ENCODE measurements at places on chromosomes 13 and 19.
A peak's percentile ranks its signal among the peaks of the same experiment; 100 is the strongest.

DNA sequence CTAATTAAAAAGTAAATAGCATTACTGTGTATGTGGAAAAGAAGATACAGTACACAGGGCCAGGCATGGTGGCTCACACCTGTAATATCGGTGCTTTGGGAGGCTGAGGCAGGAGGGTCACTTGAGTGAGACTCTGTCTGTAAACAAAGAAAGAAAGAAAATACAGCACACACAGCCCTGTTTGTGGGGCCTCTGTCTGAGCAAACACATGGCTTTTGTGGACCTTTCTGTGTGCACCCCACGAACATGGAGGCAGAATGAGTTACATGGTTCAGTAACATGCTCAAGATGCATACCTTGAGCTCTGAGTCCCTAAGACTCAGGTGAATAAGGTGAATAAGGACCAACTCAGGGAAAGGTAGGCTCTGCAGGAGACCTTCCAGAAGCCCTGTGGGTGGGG lies 20.0 kb upstream of the AMER2 start:
- H3K27ac ChIP-seq: no peak overlapping the region
- no peak overlapping the region for H3K4me3 ChIP-seq
- DNase-seq: no peak
- H3K27me3 ChIP-seq: no peaks in the 10 kb centered on the region
- no peaks in the 10 kb centered on the region for H3K4me1 ChIP-seq
- no peaks in the 10 kb centered on the region for H3K36me3 ChIP-seq

DNA sequence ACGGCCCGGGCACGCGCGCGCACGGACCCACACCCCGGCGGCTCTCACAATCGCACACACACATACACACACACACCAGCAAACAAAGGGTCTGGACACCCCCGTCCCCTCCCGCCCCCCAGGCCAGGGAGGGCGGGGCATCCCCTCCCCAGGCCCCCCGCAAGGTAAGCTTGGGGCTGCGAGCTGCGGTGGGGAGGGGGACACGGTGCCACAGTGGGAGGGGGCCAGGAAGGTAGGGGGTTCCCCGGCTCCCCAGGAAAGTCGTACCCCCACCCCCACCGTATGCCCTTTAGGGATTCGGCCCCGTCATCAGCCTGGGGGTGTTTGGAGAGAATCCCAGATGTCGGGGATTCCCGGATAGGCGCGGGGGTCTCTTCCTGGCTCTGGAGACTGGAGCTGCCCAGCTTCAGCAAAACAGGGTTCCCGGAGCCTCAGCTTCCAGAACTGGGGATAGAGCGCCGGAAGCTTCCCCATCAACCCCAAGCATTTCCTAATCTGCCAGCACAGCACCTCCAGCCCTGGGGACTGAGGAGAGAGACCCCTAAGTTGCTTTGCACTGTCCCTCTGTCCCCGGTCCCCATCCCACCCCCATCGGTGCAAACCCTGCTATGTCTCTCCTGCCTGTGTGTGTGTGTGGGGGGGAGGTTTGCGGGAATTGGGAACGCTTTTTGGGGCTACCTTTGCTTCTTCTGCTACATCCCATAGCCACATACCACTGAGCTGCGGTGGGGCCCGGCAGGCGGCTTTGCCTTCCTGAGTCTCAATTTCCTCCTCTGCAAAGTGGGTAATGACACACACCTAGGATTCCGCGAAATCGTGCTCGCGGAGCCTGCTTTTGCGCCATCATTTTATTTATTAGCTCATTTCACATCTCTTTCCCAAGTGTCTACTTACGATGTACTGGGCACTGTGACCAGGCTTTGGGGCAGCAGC lies 1.8 kb upstream of the CDC37 start:
- no peaks in the 10 kb centered on the region for H3K36me3 ChIP-seq
- no peak for DNase-seq
- no peak overlapping the region for H3K27ac ChIP-seq
- H3K4me3 ChIP-seq: no peak overlapping the region
- H3K4me1 ChIP-seq: no peaks in the 10 kb centered on the region
- peaks cover 9% of the 10 kb centered on the region for H3K27me3 ChIP-seq

DNA sequence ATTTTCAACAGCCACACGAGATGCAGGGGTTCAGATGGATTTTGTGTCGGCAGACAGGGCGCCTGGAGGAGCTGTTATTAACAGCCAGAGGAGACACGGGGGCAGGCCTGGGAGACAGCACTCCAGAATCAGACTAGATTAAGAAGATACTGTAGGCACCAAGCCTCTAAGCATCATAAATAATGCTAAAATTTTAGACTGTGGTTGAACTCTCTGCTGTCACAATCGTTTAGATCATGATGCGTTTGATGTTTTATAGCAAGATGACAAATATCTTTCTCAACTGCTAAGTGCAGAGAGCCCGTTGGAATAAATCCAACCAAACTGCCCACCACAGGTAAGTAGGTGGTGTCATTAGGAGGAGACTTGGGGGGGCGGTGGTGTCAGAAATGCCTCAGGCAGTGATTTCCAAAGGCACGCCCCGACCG lies 63.9 kb downstream of the CEBPG start:
- no peaks in the 10 kb centered on the region for H3K27me3 ChIP-seq
- no peak overlapping the region for H3K27ac ChIP-seq
- H3K4me1 ChIP-seq: no peaks in the 10 kb centered on the region
- DNase-seq: no peak
- H3K36me3 ChIP-seq: no peaks in the 10 kb centered on the region
- H3K4me3 ChIP-seq: no peak overlapping the region

GRCh38 chr13:78596399-78596735 lies 7.0 kb downstream of the POU4F1 start:
- peaks cover 3% of the 10 kb centered on the region for H3K4me1 ChIP-seq
- H3K36me3 ChIP-seq: no peaks in the 10 kb centered on the region
- peak; percentile 63 for DNase-seq
- H3K4me3 ChIP-seq: no peak overlapping the region
- peaks cover 70% of the 10 kb centered on the region for H3K27me3 ChIP-seq

DNA sequence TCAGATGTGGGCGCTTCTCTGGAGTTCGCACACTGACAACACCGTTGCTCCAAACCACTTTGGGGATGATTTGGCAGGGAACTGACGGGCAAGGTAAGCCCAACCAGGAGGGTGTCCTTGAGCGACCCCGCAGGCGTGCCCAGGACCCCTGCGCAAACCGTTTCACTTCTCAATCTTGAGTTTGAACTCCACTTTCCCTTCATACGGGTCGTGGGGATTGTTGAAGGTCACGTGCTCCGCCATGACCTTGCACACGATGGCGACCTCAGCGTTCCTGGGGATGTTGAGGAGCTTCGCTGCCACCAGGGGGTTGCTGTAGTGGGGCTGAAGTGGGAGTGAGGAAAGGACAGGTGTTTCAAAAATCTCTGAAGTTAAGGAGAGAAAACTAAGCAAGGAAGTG lies 8.8 kb downstream of the ATP4B start:
- no peak overlapping the region for H3K27ac ChIP-seq
- peak; percentile 37 for DNase-seq

- H3K4me1 ChIP-seq: no peaks in the 10 kb centered on the region
- no peaks in the 10 kb centered on the region for H3K27me3 ChIP-seq
- no peak for DNase-seq
- no peaks in the 10 kb centered on the region for H3K36me3 ChIP-seq
- no peak overlapping the region for H3K27ac ChIP-seq
- H3K4me3 ChIP-seq: no peak overlapping the region
These were observed 12.1 kb downstream of the PRR22 start for GRCh38 chr19:5772416-5772815.

- no peaks in the 10 kb centered on the region for H3K4me1 ChIP-seq
- peak; percentile 84 for DNase-seq
- no peaks in the 10 kb centered on the region for H3K27me3 ChIP-seq
These were observed 19.2 kb downstream of the DNM2 start for GRCh38 chr19:10736916-10737551.

DNA sequence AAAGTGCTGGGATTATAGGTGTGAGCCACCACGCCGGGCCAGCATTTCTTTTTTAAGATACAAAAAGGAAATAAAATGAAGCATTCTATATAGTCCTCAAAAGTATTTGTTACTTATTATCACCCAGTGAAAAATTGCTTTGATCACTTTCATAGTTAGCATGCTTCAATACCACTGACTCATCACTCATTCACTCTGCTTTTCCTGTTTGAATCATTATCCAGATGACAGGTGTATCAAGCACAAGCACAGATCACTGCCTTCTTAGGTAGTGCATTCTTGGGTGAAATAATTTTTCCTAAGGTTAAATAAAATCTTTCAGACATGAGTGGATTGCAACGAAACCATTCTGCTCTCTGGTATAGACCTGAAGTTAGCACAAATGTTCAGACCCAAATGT lies 35.8 kb upstream of the SPART start:
- no peaks in the 10 kb centered on the region for H3K4me1 ChIP-seq
- no peaks in the 10 kb centered on the region for H3K36me3 ChIP-seq
- H3K4me3 ChIP-seq: no peak overlapping the region
- DNase-seq: no peak
